ENCODE measurements at places on chromosomes 7 and 10.

DNA sequence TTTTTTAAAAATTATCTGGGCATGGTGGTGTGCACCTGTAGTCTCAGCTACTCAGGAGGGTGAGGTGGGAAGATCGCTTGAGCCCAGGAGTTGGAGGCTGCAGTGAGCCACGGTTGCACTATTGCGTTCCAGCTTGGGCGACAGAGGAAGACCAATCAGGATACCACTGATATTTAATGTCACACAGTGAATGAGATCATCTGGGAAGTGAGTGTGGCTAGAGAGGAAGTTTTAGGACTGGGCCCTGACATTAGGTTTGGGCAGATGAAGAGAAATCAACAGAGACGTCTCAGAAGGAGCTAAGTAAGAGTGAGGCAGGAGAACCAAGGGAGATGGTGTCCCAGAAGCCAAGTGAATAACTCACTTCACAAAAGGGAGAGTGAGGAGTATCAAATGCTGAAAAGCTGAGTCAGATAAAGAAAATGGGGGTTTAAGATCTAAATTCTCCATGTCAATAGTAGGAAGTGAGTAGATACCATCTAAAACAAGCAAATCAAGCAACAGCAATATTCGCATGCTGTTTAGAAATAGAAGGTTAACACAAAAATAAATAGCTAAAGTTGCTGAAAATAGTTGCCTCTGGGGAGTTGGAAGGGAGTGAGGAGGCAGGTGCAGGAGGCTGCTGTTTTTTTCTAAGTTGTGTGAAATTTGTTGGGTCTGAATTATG, 11.5 kb downstream of the PILRA start:
- DNase-seq = no peak

- no peak for DNase-seq
Observed at GRCh38 chr10:126569513-126570244, 100.8 kb downstream of the C10orf90 start.

DNA sequence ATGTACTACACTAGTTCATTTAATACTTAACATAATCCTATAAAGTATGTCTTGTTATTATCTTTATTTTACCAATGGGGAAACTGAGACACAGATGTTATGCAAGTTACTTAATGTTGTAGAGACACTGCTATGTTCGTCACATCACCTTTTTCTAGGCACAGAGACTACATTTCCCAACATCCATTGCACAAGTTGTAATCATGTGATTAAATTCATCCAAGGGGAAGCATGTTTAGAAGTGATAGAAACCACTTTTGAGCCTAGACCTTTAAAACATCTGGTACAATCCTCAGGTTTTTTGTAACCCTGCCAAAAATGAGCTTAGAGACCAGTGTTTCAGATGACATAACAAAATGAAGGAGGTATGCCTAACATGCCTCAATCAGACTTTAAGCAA, 386.8 kb upstream of the HPS1 start:
- DNase-seq = no peak

- DNase-seq = no peak
Observed at GRCh38 chr7:37216156-37216852, 232.4 kb downstream of the ELMO1 start.

- no peak for DNase-seq
Observed at GRCh38 chr7:12942609-12943008, 255.2 kb downstream of the ARL4A start.

GRCh38 chr7:80244206-80244916, 109.7 kb downstream of the GNAI1 start:
- DNase-seq = no peak

DNA sequence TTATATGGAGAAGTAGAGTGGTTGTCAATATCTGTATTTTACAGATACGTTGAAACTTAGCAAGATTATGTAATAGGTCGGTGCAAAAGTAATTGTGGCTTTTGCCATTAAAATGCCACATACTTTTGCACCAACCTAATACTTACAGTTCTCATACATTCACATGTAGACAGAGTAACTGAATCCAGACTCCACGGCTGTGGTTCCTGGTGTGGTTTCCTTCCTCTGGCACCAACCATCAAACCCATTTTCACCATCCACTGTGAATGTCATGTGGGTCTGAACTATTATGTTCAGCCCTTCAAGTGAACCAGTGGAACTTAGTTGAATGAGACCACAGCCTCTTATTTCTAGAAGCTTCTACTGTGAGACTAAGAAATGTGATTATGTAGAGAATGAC, 31.5 kb upstream of the SLIT1 start:
- no peak for DNase-seq

GRCh38 chr10:132550366-132551092, 12.9 kb downstream of the INPP5A start:
- DNase-seq = no peak

DNA sequence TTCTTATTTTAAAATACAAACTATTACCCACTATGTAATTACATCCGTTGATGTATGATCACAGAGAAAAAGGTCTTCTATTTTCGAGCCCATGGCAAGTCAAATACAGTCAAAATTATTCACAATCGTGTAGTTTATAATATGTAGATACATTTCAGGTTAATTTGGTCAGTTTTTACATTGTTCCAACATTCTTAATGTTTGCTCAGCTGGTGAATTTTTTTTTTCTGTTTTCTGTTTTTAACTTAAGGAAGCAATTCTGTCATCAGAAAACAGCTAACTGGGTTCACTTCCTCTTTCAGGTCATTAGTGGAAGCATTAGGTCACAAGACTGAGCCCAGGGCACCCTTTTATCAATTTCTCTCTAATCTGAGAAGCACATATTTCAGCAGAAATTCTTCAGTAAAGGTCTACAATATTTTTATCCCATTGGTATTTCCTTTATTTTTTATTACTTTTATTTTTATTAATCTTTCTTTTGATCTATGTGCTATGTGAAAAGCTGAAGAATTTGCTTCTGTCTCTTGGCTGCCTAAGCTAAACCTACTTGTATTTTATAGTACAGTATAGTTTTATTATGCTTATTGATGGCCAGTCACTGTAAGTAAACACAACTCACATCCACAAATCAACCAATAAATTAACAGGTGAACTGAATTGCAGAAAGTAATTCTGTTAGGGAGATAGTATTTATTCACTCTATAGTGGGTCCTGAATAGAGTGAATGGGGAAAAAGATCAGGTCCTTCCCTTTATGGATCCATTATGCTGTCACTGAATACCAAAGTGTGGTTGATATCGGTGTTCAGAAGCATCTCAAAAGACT, 84.6 kb downstream of the ICA1 start:
- no peak for DNase-seq

DNA sequence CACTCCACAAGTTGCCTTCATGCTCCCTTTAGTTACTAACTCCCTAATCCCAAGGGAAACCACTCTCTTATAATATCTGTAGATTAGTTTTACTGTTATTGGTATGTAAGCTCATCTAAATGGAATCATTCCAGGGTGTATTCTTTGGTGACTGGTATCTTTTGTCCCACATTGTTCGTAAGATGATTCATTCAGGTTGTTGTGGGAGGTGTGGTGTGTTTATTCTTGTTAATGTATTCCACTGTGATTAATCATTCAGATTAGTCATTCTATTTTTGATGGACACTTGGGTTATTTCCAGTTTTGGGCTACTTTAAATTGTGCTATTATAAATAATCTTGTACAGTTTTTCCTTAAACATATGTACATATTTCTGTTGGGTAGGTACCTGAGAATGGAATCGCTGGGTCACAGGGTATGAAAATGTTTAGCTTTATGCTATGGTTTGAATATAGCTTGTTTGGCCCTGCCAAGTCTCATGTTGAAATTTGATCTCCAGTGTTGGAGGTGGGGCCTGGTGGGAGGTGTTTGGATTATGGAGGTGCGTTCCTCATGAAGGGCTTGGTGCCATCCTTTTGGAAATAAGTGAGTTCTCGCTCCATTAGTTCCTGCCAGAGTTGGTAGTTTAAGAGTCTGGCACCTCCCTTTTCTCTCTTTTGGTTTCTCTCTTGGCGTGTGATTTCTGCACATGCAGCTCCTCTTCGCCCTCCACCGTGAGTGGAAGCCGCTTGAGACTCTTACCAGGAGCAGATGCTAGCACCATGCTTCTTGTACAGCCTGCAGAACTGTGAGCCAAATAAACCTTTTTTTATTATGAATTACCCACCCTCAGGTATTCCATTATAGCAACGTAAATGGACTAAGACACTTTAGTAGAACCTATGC, 13.8 kb downstream of the BTRC start:
- DNase-seq = no peak

- no peak for DNase-seq
Observed at GRCh38 chr7:116710764-116711452, 38.9 kb downstream of the MET start.

DNA sequence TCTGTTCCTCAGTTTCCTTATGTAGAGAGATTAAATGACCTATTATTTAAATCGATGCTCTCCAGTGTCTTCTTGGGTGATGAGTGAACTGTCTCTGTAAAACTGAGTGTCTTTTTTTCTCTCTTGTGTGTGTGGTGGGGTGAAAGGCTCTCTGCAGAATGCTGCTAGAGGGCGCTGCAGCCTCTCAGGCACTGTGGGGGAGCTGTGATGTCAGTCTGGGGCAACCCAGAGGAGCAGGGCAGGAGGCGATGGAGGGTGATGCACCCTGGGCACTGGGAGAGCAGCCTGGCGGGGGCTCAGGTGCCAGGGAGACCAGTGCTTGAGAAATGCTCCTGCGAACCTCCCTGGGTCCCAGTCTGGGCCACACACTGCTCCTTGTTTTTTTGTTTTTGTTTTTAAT, 110.1 kb upstream of the POM121L12 start:
- DNase-seq = no peak

DNA sequence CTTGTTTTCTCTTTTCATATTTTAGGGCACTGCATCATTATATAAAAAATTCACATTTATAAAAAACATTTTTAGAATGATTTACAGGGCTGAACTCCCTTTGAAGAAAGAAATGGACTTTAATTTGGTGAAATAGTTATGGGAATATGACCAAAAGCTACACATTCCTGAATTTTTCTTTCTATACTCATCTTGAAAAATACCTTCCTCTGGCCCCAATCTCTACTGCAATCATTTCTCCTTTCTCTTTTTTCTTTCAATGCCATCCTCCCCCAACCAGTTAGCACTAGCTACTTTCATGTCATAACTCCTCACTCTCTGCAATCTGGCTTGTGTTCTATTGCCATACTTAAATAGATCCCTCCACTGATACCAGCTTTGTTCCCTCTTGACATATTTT, 6.2 kb downstream of the WNT8B start:
- DNase-seq = no peak

GRCh38 chr10:22927166-22927565, 687 bp upstream of the ARMC3 start:
- DNase-seq = no peak

DNA sequence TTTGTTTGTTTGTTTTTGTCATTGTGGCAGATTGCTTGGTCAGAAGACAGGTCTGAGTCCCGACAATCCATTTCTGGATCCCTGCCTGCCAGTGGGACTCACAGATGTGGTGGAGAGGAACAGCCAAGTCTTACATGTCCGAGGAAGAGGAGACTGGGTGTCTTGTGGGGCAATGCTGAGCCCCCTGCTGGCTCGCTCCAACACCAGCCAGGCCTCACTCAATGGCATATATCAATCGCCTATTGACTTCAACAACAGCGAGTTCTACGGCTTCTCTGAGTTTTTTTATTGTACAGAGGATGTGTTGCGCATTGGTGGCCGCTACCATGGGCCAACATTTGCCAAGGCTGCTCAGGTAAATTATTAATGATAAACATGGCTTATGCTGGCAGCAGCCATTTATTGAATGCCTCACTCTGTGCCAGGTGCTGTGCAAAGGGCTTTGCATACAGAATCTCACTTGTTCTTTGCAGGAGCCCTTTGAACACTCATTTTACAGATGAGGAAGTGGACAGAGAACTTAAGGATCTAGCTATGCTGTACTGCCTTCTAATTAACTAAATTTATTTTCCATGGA, 33.3 kb downstream of the COX15 start:
- no peak for DNase-seq

- no peak for DNase-seq
Observed at GRCh38 chr7:107968449-107968848, 34.5 kb downstream of the LAMB1 start.

GRCh38 chr7:80385508-80385907, 126.4 kb downstream of the GNAT3 start:
- no peak for DNase-seq

DNA sequence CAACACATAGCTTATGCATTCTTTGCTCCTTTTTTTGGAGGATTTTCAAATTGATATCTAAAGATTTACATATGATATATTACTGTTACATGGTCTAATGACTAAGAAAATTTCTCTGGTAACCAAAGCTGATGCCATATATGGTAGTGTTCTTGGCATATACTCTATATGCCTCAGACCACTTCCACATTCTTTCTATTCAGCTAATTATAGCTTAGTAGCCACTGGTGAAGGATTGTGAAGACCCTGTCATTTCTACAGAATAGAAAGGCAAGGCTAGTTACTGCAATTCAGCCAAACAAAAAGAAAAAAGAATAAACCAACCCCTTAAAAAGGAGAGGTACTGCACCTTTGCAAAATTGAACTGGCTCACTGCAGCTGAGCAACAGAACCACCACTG, 3.7 kb downstream of the PURB start:
- no peak for DNase-seq

- no peak for DNase-seq
Observed at GRCh38 chr10:68562661-68563570, 2.8 kb downstream of the TET1 start.

GRCh38 chr10:9024210-9024609, 969.7 kb downstream of the GATA3 start:
- DNase-seq = no peak

- DNase-seq = no peak
Observed at GRCh38 chr7:102061981-102062390, 224.7 kb upstream of the SH2B2 start.

GRCh38 chr7:135789956-135790355, 41.3 kb upstream of the FAM180A start:
- DNase-seq = no peak

- no peak for DNase-seq
Observed at GRCh38 chr10:49737474-49738201, 24.5 kb downstream of the OGDHL start.

DNA sequence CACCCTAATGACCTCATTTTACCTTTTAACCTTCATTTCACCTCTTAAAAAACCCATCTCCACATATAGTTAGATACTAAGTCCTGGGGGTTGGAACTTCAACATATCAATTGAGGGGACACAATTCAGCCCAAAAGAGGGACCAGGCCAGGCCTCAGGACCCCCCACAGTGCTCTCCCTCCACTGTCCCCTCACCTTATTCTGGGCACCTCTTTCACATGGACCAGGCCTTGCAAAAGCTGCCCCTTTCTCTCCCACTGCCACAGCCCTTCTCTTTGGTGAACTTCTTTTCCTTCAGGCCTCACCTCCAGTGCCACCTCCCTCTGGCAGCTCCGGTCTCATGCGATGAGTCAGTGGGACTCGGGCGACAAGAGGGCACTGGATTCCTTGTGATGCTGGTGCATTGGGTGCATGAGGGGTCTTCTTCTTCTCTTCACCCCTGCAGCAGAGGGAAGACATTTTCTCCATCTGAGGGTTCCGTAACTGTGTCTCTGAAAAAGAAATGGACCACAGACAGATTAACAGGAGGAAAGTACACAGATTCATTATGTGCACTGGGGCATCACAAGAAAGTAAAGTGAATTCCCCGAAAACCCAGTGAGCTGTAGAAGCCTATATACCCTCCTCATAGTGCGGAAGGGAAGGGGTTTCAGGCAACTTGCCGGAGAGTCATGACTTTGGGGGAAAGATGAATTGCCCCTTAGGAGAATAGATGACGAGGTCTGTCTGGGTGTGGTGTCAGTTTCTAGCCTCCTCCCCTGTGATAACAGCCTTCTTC, 288.7 kb upstream of the IGFBP3 start:
- no peak for DNase-seq
